Tongue (tissue), 3 donors: ENCODE measurements at places on chromosomes 4 and X. TPM values are rescaled to one million over a fixed set of nuclear protein-coding genes. Genes with fewer than 3 reads are reported as not detected.

TCP11X2 gene
- total RNA-seq, result not detected

HERC6 gene
- 18.1 TPM for total RNA-seq

ASB12 gene
- 5.7 TPM for total RNA-seq

EREG gene
- 0.72 TPM for total RNA-seq

NALF2 gene
- total RNA-seq, result 0.10 TPM

RBMX gene
- 297 TPM for total RNA-seq

PABPC1L2B gene
- not detected for total RNA-seq

HAND2 gene
- 13.2 TPM for total RNA-seq

ODAPH gene
- not detected for total RNA-seq

PLS3 gene
- 133 TPM for total RNA-seq

TCEAL9 gene
- total RNA-seq, result 97.0 TPM

CTAG1A gene
- not detected for total RNA-seq

FBXW7 gene
- 126 TPM for total RNA-seq

PLCXD1 gene
- total RNA-seq, result 11.2 TPM

OR13H1 gene
- not detected for total RNA-seq

PJA1 gene
- 60.9 TPM for total RNA-seq

TXK gene
- 0.82 TPM for total RNA-seq

MTMR8 gene
- 3.5 TPM for total RNA-seq

PAGE5 gene
- total RNA-seq, result not detected

NPY5R gene
- total RNA-seq, result 0.41 TPM

HTN3 gene
- not detected for total RNA-seq

VSIG4 gene
- 6.4 TPM for total RNA-seq

ETDA gene
- not detected for total RNA-seq

NWD2 gene
- 0.41 TPM for total RNA-seq
